ENCODE measurements at places on chromosomes 7 and 10.

- DNase-seq = no peak
These were observed 25.3 kb upstream of the PPIF start for GRCh38 chr10:79321951-79322350.

- no peak for DNase-seq
These were observed 62.3 kb downstream of the OSBPL3 start for GRCh38 chr7:24917510-24918239.

GRCh38 chr10:33566426-33566825 is 232.0 kb upstream of the NRP1 start:
- DNase-seq = no peak

DNA sequence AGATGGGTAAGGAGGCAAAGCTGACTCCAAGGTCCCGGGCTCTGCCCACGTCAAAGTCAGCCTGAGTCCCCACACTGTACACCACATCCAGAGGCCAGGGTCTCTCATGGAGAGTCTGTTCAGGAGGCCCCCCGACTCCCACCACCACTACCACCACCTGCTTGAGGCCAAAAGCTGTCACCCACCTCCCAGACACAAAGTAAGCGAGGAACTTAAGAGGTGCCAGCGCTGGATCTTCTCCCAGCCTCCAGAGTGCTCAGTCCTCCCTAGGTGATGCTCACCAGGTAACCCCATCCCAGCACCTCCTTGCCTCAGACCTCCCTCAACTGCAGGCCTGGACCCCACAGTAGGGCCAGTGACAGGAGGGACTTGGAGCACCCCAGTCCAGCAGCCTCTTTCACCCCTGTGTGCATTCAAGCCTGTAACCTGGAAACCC is 520 bp downstream of the NPC1L1 start:
- DNase-seq = no peak

DNA sequence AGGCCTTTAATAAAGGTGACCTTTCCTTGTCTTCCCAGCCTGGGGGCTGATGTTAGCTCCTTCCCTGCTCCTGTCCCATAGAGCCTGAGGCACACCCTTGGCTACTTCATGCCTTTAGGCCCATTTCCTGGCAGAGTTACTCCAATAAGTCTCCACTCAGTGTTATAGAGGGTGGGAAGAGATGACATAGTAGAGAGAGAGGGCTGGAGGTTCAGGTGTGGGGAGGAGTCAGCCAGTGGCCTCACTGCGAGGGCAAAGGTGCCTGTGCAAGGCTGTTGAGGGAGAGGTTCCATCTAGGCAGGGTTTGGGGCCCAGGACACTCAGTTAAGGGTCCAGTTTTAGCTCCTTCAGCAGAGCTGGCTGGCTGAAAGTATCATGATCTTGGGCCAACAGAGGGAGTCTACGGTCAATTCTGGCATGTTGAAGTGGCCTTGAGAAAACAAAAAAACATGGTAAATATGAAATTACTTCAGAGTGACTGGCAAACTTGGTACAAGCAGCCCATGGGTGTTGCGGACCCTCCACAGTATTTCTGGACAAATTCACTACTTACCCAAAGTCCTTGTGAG is 67.9 kb downstream of the ZNF783 start:
- DNase-seq = no peak

DNA sequence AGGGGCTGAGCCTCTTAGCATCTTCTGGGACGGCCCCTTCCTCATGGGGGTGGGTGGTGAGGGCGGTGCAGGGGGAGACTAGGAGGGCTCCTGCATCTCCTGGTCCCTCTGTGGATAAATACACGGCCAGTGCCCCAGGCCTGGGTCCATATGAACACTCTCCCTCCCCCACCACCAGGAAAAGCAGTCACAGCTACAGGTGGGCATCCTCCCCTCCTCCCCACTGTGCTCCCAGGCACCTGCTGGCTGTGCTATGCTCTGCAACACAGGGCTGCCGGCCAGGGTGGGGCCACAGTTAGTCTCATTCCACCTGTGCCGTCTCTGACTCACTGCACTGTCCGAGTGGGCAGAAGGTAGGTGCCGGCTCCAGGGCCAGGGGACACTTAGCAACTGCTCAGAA is 87.3 kb upstream of the INSIG1 start:
- DNase-seq = no peak

DNA sequence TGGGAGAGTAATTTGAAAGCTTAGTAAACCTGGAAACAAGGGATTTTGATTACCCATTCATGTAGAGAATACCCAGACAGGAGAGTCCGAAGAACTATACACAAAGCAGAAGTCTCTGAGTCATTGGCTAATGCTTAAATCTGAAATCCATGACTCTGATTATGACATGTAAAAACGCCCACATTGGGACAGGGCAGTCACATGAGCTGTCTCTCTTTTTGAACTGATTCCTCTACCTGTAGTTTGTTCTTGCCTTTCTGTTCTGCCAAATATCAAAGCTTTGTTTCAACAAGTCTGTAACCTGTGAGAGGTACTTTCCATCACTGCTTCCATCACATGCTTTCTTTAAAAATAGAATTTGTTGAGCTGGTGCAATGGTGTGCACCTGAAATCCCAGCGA is 4.3 kb upstream of the GPNMB start:
- no peak for DNase-seq

DNA sequence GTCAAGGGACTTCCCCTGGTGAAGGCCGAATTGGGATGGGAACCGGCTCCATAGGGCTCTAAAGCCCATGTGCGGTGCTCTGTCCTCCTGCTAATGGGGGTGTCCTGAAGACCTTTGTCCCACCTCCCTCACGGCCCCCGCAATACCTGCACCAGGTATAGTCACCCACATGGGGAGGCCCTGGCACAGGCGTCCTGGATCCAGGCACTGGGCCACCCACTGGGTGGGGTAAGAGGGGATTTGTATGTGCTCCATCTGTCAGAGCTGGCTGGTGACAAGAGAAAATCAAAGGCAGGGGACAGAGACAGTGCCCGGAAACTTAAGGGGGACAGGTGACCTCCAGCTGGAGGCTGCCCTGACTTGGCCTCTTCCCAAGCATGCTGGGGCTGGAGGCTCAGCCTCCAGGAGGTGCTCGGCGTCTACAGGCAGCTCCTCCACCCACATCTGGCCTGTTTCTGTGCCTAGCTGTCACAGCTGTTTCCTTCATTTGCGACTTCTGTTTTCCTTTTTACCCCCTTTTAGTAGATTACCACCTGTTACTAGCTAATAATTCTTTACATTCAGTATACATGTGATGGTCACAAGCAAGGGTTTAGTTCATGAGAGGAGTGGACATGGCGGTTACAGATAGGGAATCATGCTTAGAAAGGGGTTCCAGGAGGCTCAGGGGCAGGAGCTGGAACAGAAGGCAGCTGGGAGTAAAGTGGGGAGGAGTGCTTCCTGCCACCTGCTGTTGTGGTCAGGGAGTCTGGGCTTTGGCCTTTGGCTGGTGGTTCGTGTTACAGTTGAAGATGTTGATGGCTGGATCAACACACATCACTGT is 2.3 kb upstream of the CUZD1 start:
- DNase-seq = no peak

DNA sequence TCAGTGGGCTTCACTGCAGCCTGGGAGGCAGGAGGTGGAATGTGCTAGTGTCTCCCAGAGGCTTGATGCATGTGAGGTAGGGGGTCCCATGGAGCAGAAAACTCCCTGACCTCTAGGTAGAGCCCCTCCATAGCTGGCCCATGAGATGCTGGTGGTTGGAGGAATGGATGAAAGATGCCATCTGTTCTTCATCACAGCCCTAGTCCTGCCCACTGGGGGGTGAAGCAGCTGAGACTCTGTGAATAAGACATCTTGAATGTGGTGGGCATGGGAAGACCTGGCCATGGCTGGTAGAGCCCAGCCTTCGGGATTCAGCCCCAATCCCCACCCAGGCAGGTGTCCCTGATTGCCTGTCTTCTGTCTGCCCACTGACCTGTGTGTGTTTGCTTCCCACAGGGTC is 92.5 kb downstream of the COL13A1 start:
- no peak for DNase-seq

DNA sequence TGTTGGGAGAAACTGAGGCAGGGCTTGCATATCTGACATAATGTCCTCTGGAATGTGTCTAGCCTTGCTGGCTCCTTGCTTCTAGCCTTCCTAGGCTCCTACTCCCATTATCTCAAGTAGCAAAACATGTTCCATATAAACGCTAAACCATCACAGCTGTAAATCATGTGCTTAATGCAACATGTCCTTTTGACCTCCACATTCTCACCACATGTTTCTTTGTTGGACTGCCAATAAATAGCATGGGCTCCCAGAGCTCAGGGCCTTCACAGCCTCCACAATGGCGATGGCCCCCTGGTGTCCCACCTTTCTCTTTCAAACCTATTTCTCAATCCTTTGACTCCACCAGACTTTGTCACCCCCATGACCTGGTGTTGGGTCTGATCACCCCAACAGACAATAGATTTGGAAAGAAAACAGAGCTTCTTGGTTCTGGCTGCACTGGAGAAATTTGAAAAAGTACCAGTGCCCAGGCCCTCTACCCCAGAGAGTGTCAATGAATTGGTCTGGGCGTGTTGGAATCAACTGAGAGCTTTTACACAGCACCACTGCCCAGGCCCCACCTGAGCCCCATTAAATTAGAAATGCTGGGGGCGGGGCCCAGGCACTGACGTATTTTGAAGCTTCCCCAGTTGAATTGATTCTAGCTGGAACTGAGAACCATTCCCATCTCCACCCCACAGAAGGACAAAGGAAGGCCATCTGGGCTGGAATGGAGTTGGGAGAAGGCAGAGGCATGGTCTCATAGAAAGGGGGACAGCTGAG is 41.3 kb upstream of the GGCT start:
- no peak for DNase-seq

DNA sequence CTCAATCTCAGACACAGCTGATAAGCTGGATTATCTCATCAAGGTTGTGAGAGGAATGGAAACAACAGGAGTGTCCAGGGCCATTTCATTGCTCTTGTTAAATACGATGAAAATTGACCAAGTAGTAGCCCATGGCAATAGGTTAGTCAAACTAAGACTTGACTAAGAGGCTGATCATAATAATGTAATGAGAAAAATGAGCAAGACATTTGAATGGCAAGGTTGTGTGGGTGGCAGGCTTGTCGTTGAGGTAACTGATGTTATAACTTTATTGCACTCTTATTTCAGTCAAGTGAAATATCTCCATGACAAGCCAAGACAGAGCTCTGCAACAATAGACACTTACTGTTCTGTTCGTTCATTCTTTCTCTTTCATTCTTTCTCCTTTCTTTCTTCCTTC is 532.0 kb downstream of the GATA3 start:
- no peak for DNase-seq

- DNase-seq = no peak
These were observed 111.1 kb upstream of the SH2B2 start for GRCh38 chr7:102175423-102176170.

DNA sequence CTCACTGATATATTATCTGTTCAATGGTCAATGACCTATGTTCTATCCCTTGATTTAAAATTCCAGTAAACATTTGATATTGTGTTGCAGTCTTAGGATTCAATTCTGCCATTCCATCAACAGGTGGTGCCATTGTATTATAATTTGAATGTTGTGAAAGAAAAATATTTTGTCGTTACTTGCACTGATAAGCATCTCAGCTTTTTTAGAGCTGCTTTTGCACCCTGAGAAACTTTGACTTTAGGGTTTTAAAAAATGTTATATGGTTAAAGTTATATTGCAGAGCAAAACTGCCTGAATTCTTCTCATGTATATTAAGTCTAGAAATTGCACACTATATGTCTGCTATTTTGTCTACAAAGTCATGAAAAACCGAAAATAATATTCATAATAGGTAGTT is 18.8 kb upstream of the MINDY3 start:
- no peak for DNase-seq

GRCh38 chr10:124864421-124865193 is 63.0 kb downstream of the ABRAXAS2 start:
- DNase-seq = no peak

DNA sequence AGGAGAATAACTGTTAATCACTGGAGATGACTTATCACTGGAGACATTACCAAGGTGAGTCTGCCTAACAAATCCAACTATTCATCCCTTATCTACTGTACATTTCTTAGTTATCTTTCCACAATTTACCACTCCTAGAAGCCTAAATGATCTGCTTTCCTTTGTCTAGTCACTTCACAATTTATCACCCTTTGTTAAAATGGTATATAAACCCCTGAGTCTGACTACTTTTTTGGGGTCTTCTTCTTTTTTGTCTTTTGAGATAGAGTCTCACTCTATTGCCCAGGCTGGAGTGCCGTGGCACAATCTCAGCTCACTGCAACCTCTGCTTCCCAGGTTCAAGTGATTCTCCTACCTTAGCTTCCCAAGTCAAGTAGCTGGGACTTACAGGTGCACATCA is 66.0 kb upstream of the SEPHS1 start:
- no peak for DNase-seq

- DNase-seq = no peak
These were observed 5.0 kb upstream of the GRIFIN start for GRCh38 chr7:2481195-2481594.

- no peak for DNase-seq
These were observed 16.4 kb downstream of the NACAD start for GRCh38 chr7:45072131-45073030.

GRCh38 chr10:82377608-82378007 is 502.6 kb downstream of the NRG3 start:
- DNase-seq = no peak

DNA sequence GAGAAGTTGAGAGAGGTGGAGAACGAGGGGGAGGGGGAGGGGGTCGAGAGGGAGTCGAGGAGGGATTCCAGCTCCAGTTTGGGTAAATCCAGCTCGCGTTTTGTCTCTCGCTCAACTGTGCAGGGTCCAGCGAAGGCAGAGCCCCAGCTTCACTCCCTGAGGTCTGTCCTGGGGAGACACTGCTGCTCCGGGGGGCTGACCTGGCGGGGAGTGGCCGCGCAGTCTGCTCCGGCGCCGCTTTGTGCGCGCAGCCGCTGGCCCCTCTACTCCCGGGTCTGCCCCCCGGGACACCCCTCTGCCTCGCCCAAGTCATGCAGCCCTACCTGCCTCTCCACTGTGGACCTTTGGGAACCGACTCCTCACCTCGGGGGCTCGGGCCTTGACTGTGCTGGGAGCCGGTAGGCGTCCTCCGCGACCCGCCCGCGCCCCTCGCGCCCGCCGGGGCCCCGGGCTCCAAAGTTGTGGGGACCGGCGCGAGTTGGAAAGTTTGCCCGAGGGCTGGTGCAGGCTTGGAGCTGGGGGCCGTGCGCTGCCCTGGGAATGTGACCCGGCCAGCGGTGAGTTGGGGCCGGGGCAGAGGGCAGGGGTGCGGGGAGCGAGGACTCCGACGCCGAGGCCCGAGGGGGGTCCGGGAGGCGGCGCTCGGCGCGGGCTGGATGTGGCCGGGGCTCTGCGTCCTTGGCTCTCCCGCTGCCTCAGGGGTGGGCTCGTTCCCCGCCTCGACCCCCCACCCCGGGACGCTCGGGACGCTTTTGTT is at the start of gene TET1:
Gene TET1, plus strand, starts transcription at position 152 of the 757 bp plus-strand sequence. CDS start 12,002 bp downstream, outside the sequence.
- DNase-seq = no peak

- no peak for DNase-seq
These were observed 87.1 kb upstream of the PAX2 start for GRCh38 chr10:100658269-100658668.

GRCh38 chr10:19605806-19606205 is 210.4 kb upstream of the PLXDC2 start:
- DNase-seq = no peak

GRCh38 chr10:21368022-21368582 is 157.4 kb downstream of the SKIDA1 start:
- DNase-seq = no peak

GRCh38 chr7:20597339-20597738 is 18.1 kb upstream of the ABCB5 start:
- no peak for DNase-seq

- peak; percentile 61 for DNase-seq
These were observed 94.9 kb upstream of the KCNIP2 start for GRCh38 chr10:101938305-101939007.

All from kidney epithelial cell (primary cell).